Foreskin fibroblast (primary cell): ENCODE measurements at places on chromosomes 3 and 15.

DNA sequence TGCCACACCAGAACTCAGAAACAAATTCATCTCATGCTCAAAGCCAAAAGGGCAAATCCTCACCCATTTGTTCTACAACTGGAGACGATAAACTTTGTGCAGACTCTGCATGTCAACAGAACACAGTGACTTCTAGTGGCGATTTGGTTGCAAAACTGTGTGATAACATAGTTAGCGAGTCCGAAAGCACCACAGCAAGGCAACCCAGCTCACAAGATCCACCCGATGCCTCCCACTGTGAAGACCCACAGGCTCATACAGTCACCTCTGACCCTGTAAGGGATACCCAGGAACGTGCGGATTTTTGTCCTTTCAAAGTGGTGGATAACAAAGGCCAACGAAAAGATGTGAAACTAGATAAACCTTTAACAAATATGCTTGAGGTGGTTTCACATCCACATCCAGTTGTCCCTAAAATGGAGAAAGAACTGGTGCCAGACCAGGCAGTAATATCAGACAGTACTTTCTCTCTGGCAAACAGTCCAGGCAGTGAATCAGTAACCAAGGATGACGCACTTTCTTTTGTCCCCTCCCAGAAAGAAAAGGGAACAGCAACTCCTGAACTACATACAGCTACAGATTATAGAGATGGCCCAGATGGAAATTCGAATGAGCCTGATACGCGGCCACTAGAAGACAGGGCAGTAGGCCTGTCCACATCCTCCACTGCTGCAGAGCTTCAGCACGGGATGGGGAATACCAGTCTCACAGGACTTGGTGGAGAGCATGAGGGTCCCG is 199.7 kb downstream of the AKAP13 start:
- no peak for DNase-seq

GRCh38 chr15:40467261-40467615 is 3.5 kb upstream of the CHST14 start:
- DNase-seq, result no peak

- DNase-seq, result no peak
Observed at GRCh38 chr3:42836150-42837123, 27.2 kb downstream of the ACKR2 start.

- no peak for DNase-seq
Observed at GRCh38 chr3:106566277-106566676, 697.5 kb upstream of the CBLB start.

DNA sequence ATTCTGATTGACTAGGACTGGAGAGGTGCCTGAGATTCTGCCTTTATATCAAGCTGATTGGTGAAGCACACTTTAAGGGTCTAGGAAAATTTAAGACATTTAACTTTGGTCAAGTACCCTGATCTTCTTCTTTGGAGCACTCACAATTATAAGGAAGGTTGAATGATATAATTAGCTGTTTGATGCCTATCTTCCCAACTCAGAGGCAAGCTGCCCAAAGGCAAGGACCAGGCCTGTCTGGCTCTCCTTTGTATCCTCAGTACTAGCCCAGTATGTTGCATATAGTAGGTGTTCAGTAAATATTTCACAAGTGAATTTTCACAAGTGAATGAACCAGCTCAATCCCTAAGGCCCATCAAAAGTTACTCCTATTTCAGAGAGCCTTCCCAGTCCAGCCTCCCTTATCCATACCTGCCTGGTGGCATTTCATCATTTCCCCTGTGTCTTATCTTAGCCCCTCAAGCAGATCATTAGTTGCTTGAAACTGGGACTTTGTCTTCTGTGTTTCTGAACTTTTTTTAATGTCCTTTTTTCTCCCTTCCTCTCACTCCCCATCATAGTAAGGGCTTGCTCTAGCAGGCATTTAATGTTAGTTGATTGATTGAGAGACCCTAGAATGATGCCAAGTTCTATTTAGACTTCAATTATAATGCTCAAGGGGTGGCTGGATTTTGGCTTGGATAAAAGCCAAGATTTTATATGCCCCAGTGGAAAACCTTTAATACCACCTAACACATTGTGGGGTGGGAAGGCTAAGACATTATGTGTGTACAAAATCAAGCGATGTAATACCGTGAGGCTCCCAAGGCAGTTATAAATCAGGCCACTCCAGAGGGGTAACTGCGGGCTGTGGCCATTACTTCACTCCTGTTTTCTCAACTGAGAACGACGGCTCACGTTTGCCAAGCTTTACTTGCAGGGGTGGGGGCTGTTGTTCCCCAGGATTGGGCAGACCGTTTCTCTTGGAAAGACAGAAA is 43.2 kb upstream of the BOC start:
- no peak for DNase-seq

GRCh38 chr3:98136631-98137030 is 6.1 kb downstream of the OR5H1 start:
- no peak for DNase-seq

DNA sequence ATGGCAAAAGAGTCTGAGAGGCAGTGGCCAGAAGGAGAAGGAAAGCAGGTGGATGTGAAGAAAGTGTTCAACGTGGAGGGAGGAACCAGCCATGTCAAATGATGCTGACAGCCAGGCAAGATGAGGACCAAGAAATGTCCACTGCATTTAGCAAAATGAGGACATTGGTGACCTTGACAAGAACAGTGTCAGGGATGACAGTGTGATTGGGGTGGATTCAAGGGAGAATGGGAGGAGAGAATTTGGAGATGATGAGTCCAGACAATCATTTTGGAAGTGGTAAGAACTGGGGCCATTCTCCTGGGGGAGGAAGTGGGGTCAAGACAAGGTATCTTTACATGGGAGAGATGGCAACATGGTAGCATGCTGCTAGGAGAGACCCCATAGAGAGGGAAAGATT is 47.4 kb downstream of the CPN2 start:
- no peak for DNase-seq

GRCh38 chr3:59580499-59580898 is 530.7 kb upstream of the CFAP20DC start:
- no peak for DNase-seq

- no peak for DNase-seq
Observed at GRCh38 chr3:31979001-31979697, 1.9 kb downstream of the OSBPL10 start.

GRCh38 chr3:188431553-188431952 is 277.6 kb downstream of the LPP start:
- DNase-seq, result peak; percentile 62

- DNase-seq, result no peak
Observed at GRCh38 chr3:95705786-95706418, 1108.5 kb upstream of the EPHA6 start.

DNA sequence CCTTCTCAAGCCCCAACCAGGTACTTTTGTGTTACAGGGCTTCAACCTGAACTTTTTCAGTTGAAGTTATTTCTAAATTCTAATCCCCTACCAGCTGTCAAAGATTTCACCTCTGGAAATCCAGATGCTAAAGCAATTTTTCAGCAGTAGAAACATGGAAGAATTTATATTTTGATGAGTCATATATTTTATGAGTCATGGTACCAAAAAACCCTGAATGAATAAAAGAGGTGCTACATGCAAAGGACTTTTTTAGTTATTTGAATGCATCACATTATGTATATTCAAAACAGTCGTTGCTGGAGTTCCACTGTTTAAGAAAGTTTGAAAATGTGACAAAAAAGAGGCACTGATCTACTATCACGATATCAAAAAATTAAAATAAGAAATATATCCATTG is 96.0 kb upstream of the ZNF385D start:
- peak; percentile 52 for DNase-seq

GRCh38 chr3:29438580-29438979 is 157.7 kb downstream of the RBMS3 start:
- no peak for DNase-seq

DNA sequence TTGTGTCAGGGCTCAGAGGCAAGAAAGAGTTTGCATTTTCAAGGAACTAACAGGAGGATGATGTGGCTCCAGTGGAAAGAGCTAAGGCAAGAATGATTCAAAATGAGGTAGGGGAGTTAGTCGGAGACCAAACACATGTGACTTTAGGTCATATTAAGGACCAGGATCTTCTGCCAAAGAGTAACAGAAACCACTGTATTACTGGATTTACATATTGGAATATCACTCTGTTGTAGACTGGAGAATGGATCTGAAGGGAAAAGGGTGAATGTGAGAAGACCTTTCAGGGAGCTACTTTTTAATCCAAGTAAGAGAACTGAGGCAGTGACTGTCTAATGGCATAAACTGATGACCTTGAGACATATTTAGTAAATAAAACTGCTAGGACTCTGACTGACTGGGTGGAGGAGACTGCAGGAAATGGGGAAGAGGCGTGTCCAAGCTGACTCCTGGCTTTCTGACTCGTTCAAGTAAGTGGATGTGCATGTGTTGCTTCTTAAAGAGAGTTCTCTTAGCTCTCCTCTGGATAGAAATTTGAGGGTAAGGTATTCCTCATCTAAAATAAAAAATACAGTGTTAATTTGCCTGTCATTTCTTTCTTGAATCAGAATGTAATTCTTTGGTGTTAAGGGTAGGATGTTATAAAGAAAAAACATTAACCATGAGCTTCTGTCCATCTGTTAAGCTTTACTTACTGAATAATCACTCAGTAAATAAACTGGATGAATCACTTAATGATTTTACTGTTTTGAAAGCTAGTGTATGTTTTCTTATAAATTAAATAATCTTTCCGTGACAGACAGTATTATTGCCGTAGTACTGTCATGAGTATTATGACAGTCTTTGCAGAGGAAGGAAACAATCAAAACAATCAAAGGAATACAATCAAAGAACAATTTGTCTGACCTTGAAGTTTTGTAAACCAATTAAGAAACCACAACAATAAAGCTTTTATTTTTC is 58.3 kb upstream of the CFAP20DC start:
- DNase-seq, result peak; percentile 44

DNA sequence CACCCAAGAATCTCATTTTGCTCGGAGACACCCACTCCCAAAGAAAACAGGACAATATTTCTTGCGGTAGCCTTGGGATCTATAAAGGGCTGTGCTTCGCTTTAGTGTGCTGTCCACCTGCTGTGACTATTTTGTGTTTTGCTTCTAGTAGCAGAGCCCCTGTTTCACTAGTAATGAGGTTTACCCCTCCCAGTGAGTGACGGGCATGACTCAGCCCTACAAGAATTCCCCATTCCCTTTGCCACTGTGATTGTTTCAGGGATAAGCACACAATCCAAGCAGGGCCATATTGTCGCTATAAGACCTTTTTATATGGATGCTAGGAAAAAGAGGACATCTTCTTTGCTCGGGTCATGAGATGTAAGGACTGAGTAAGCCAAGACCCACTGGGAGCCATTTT is 62.5 kb upstream of the FOXB1 start:
- no peak for DNase-seq

- DNase-seq, result peak; percentile 42
Observed at GRCh38 chr3:99842826-99843589, 25.3 kb downstream of the CMSS1 start.

DNA sequence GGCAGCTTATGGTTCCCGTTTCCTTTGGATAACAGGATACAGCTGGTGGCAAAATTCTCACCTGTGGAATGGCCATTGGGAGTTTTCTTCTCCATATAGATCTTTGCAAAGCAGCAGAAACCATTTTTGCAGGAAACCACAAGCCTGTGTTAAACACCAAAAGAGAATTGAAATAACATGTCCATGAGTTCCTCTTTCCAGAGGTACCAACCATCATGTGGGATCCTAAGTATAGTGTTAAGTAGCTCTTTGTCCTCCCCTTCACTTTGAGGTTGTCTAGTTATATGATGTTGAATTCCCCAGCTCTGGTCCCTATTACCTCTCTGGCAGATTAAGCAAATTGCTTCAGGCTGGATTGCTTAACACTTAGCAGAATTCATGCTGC is 94.9 kb downstream of the AKAP13 start:
- DNase-seq, result peak; percentile 18

- DNase-seq, result no peak
Observed at GRCh38 chr3:114444216-114444615, 150.4 kb downstream of the TIGIT start.
